ENCODE measurements at places on chromosomes 3 and 15. TPM values are rescaled to one million over a fixed set of nuclear protein-coding genes. Genes with fewer than 3 reads are reported as not detected.

- H3K4me3 ChIP-seq = no peak overlapping the region
- H3K27ac ChIP-seq = no peak overlapping the region
- H3K27me3 ChIP-seq = no peaks in the 10 kb centered on the region
- no peaks in the 10 kb centered on the region for H3K4me1 ChIP-seq
- no peak for DNase-seq
Observed at GRCh38 chr3:187064210-187065115, 74.8 kb downstream of the RPL39L start.

DNA sequence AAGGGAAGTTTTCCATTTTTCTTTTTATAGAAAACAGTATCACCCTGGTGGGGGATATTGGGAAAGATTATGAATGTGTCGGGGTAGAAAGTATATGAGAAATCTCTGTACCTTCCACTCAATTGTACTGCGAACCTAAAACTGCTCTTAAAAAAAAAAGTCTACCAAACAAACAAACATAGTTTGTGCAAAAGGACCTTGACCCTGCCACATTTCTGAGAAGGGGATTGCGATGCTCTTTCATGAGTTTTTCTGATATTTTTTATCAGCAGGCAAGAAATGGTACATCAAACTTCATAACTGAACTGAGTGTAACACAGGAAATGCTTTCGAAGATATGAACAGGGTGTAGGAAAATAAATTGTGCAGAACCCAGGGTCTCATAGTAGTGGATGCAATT, 286.0 kb downstream of the WDR72 start:
- no peaks in the 10 kb centered on the region for H3K4me1 ChIP-seq
- H3K36me3 ChIP-seq = no peaks in the 10 kb centered on the region
- DNase-seq = no peak
- H3K27me3 ChIP-seq = no peaks in the 10 kb centered on the region
- no peak overlapping the region for H3K27ac ChIP-seq
- no peak overlapping the region for H3K4me3 ChIP-seq

The SLC22A13 gene
- total RNA-seq = 1.1 TPM

The POPDC2 gene
- total RNA-seq = 9.5 TPM

The MYRIP gene
- 10.3 TPM for total RNA-seq
